ENCODE measurements at places on chromosomes 5 and 9. TPM values are rescaled to one million over a fixed set of nuclear protein-coding genes. Genes with fewer than 3 reads are reported as not detected.

- DNase-seq: no peak
- H3K27ac ChIP-seq: no peak overlapping the region
- H3K36me3 ChIP-seq: no peaks in the 10 kb centered on the region
- H3K27me3 ChIP-seq: no peaks in the 10 kb centered on the region
- H3K4me1 ChIP-seq: peaks cover 2% of the 10 kb centered on the region
Measured at GRCh38 chr5:90381213-90381929, 28.2 kb downstream of the CETN3 start.

GRCh38 chr5:53642061-53642460 lies 81.6 kb downstream of the NDUFS4 start:
- H3K4me1 ChIP-seq: peaks cover 3% of the 10 kb centered on the region
- H3K4me3 ChIP-seq: no peak overlapping the region
- H3K27ac ChIP-seq: no peak overlapping the region
- DNase-seq: no peak

DNA sequence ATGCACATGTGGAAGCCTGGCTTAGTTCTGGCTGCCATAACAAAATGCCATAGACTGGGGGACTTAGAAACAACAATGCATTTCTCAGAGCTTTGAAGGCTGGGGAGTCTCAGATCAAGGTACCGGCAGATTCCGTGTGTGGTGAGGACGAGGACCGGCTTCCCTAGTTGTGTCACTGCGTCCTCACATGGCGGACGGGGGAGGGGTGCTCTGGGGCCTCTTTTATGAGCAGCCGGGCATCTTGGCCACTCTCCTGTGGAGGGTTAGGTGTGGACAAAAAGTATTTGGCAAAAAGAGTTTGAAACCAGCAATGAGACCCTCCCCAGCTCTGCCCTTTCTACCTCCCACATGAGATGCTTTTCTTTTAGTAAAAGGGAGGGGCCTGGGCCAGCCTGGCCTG lies 118.5 kb upstream of the LPCAT1 start:
- DNase-seq: no peak
- H3K4me1 ChIP-seq: no peaks in the 10 kb centered on the region
- H3K27ac ChIP-seq: no peak overlapping the region
- H3K4me3 ChIP-seq: no peak overlapping the region

DNA sequence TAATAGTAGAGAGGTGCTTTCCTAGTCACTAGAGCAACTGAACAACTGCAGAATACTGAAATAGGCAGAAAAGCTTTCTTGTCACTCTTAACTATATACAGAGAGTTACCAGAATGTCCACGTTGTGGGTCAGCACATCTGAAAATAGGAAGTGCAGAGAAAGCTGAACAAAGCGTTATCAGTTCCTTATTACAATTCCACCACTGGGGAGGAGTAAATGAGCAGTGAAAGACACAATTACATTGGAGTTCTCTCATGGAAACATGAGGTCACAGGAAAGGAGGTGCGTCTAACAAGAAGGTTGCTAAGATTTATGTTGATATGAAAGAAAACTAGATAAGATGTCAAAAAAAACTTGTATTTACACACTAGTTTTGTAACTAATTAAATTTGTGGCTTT lies 461.9 kb upstream of the COX7C start:
- H3K27me3 ChIP-seq: no peaks in the 10 kb centered on the region
- H3K4me1 ChIP-seq: no peaks in the 10 kb centered on the region
- H3K27ac ChIP-seq: no peak overlapping the region
- H3K4me3 ChIP-seq: no peak overlapping the region
- H3K36me3 ChIP-seq: no peaks in the 10 kb centered on the region

GRCh38 chr5:68522863-68523262 lies 307.3 kb downstream of the PIK3R1 start:
- H3K27ac ChIP-seq: no peak overlapping the region
- DNase-seq: no peak
- H3K4me1 ChIP-seq: no peaks in the 10 kb centered on the region
- no peaks in the 10 kb centered on the region for H3K27me3 ChIP-seq
- no peak overlapping the region for H3K4me3 ChIP-seq
- no peaks in the 10 kb centered on the region for H3K36me3 ChIP-seq

DNA sequence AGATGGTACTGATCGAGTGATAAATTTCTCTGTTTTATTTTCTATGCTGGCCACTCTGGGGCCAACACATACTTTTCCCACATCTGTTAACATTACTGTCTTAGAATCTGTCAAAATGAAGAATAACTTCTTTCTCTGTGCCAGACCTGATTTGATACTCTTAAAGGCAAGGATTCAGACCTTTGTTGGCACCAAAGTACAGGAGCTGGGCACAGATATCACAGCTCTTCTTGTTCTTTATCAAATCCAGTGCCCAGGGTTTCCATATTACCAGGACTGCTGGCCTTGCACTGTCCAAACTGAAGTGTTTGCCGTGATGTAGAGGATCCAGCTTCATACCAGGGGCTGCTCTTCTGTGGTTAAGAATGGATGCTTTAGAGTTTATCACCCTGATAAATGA lies 20.9 kb downstream of the ZNF474 start:
- H3K36me3 ChIP-seq: no peaks in the 10 kb centered on the region
- no peak overlapping the region for H3K4me3 ChIP-seq
- H3K27ac ChIP-seq: no peak overlapping the region
- H3K27me3 ChIP-seq: no peaks in the 10 kb centered on the region

- no peaks in the 10 kb centered on the region for H3K27me3 ChIP-seq
- no peak overlapping the region for H3K4me3 ChIP-seq
- DNase-seq: no peak
- no peak overlapping the region for H3K27ac ChIP-seq
Measured at GRCh38 chr9:136328622-136329041, 1.3 kb downstream of the GPSM1 start.

- DNase-seq: no peak
- no peak overlapping the region for H3K27ac ChIP-seq
- no peaks in the 10 kb centered on the region for H3K36me3 ChIP-seq
- H3K4me3 ChIP-seq: no peak overlapping the region
Measured at GRCh38 chr5:131272724-131273123, 8.9 kb downstream of the CDC42SE2 start.

DNA sequence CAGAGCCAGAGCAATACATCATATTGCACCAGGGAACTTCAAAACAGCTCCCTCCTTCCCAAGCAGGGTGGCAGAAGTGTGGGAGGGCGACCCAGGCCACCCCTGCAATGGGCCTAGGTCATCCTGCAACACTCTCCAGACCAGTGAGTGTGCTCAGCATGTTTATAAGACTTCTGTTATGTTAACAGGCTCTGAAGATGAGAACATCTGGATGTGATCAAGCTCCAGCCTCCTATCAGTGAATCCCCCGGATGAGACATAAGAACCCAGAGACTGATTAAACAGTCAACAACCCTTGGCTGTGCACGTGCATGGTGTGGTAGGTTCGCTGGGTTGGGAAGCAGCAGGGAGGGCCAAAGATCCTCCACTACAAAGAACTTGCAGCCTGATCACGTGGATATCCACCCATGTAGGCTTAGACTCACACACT lies 63.3 kb downstream of the ABCA1 start:
- H3K27ac ChIP-seq: no peak overlapping the region
- no peak for DNase-seq
- H3K27me3 ChIP-seq: no peaks in the 10 kb centered on the region
- H3K4me3 ChIP-seq: no peak overlapping the region
- H3K4me1 ChIP-seq: no peaks in the 10 kb centered on the region

GRCh38 chr5:96660971-96661854 lies 963 bp upstream of the CAST start:
- no peaks in the 10 kb centered on the region for H3K27me3 ChIP-seq
- H3K4me1 ChIP-seq: no peaks in the 10 kb centered on the region
- H3K27ac ChIP-seq: peak overlapping the region; percentile 18
- H3K4me3 ChIP-seq: peak overlapping the region; percentile 88
- DNase-seq: peak; percentile 52

FOXD4L3 gene
- polyA plus RNA-seq: not detected

DOCK2 gene
- polyA plus RNA-seq: 1.6 TPM

SIT1 gene
- polyA plus RNA-seq: 1.1 TPM

EGR1 gene
- polyA plus RNA-seq: 61.5 TPM

Data from aorta (tissue), 5 donors.